NCI-H1694 treated with DMSO at 0.1 percent for 48 hours (cell line): ENCODE measurements at places on chromosomes 1 and 21.

GRCh38 chr1:234758851-234759250 lies 148.9 kb upstream of the IRF2BP2 start:
- DNase-seq, result no peak

- DNase-seq, result no peak
Measured at GRCh38 chr1:238628110-238628509, 737.4 kb upstream of the ZP4 start.

DNA sequence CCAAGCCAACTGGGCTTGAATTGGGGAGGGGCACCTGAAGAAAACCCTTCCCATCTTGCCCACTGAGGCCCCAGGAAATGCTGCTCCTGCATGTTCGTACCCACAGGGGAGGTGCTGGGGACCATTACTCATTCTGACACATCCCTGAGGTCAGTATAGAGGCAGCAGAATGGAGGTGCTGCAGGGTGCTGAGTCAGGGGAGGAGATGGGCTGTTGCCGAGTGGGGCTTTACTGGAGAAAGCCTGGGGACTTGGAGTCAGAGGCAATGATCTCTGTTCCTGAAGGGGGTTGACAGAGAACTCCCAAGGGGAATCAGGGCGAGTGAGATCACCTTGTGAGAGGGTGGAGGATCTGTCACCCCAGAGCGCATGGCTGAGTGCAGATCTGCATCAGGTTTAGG lies 40.2 kb upstream of the KCNA10 start:
- no peak for DNase-seq

DNA sequence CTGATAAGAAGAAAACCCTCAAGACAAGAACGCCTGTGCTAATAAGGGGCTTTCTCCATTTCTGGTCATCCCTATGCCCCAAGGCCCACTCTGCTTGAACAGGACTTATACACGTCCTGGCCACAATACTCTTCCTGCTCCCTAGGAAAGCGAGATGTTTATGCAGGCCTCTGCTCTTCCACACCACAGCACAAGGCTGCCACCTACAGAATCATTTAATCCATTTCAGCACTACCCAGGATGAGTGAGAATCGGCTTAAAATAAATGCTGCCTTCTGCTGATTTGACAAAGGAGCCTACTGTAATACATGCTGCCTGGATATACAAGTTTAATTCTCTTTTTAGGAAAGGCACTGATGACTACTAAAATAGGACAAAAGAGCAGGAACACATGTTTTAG lies 29.4 kb downstream of the FRRS1 start:
- DNase-seq, result peak; percentile 80

DNA sequence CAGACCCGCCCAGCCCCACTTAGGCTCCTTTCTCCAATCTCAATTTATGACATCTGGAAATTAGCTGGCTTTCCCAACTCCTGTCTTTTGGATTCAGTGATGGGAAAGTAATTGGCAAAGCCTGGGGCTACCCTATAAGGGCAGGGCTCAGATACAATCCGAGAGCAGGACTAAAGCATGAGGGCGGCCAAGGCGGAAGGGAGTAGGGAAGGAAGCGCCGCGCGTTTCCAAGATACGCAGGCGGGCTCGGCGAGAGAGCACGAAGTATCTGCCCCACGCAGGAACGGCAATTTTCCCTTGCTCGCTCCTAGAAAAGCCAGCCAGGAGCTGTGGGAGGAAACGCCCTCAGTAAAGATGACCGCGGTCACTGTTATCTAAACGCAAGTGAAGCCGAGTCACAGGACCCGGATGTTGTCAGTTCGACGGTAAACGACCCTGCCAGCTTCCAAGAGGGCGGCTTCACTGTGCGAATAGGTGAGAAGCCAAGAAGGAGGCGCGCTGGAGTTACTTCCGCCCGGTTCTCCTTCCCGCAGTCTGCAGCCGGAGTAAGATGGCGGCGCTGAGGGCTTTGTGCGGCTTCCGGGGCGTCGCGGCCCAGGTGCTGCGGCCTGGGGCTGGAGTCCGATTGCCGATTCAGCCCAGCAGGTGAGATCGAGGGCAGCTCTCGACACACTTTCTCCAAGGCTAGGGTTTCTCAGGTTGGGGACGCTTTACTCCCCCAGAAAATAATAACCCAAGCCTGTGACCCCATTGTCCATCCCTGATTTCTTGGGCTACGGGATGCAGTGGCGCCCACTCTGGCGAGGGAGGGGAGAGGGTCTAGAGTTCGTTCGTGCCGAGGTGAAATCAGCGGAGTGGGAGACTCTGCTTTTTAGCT lies at the start of gene NDUFS2:
Gene NDUFS2, plus strand, starts transcription at position 532 of the 877 bp plus-strand sequence. Its CDS starts 19 bp downstream, at position 551.
- peak; percentile 99 for DNase-seq

GRCh38 chr1:82139751-82140468 lies 339.2 kb downstream of the ADGRL2 start:
- DNase-seq, result no peak

DNA sequence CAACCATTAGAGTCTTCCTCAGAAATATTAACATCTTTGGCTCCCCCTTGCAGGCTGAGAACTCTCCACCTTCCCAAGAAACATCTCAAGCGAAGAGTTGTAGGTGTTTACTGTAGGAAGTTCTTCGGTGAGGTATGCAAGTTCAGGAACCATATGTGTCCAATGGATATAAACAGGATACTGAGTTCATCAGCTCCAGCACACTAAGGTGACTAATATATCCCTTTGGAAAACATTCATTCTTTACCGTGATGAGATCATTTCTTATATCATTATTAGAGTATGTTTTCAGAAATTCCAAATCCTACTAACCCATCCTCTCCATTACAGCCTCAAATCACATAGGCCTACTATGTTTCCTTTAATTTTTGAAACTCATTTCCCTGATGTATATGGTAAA lies 37.3 kb upstream of the PRMT6 start:
- DNase-seq, result no peak

- no peak for DNase-seq
Measured at GRCh38 chr1:227734546-227734855, 601 bp downstream of the JMJD4 start.

DNA sequence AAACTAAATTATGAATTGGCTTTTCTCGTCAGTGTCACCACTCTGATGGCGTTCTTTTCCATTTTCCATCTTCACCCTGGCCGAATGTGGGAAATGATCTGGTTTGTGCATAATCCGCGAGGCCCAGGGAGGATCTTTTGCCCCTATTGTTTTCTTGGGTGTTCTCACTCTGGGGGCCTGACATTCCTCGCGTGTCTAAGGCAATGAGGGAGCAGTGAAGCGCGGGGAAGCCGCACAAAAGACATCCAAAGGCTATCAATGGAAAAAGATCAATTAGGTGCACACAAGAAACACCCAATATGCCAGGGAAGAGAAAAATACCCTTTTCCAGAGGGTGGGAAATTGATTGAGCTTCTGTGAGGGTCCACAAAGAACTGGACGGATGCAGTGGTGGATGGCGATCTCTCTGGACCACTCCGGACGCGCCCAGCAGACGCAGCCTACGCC lies 941 bp upstream of the C1orf21 start:
- no peak for DNase-seq

DNA sequence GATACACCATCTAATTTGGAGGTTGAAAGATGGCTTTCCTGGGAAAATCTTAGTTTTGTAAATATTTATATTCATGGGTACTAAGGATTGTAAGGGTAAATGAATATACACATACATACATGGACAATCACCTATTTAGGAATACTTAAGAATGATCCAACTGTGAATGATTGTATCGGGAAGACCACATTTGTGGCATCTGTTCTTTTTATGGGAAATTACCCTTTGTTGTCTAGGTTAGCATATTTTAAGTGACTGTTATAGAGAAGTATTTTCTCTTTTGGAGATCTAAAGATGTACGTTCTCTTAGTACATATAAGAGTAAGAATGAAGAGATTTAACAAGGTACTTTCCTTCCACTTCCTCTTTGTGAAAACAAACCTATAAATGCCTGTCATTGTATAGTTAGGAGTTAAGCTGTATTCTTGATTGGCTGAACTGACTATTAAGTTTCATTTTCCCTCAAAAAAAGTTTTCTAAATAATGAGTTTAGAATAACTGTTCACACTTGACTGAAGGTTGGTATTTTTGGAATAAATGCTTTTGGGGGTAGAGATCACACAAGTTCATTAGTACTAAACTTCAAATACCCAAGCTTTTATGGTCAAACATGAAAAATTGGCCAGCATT lies 26.7 kb downstream of the SNX7 start:
- DNase-seq, result no peak

- DNase-seq, result no peak
Measured at GRCh38 chr1:64004451-64005025, 198.9 kb upstream of the UBE2U start.

GRCh38 chr1:16630661-16631247 lies 17.4 kb upstream of the NBPF1 start:
- no peak for DNase-seq

- no peak for DNase-seq
Measured at GRCh38 chr1:114554577-114554976, 26.8 kb downstream of the BCAS2 start.

GRCh38 chr1:181094416-181095212 lies 6.1 kb downstream of the IER5 start:
- no peak for DNase-seq

DNA sequence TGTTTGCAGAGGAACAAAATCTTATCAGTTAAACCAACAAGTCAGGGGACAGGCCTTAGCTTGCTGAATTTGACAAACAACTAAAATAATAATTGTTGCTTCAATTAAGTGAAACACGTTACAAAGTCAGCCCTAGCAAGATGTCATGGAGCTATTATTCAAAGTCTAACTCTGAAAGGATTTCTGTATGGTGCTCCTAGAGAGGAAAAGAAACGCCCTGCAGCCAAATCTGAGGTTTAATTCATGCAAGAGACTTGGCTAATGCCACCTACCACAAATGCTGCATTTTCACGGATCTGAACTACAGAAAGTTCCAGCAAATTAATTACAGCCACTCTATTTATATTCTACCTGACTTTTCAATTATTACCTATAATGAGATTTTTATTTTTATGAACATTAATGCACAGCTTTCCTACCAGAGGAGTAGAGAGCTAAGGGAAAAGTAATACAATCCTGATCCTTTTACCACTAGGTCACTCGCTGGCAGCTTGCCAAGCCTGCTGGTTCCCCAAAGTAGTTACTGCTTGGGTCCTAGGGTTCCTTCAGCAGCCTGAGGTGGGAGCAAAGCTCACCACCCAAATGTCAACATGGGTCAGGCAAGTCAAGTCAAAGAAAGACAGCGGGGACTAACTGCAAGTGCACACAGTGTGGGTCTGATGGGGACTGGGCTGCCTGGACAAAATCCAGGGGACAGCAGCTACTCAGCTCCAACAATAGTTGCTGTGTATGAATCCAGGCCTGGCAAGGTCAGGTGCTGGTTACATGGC lies 8.5 kb downstream of the COLGALT2 start:
- DNase-seq, result no peak

DNA sequence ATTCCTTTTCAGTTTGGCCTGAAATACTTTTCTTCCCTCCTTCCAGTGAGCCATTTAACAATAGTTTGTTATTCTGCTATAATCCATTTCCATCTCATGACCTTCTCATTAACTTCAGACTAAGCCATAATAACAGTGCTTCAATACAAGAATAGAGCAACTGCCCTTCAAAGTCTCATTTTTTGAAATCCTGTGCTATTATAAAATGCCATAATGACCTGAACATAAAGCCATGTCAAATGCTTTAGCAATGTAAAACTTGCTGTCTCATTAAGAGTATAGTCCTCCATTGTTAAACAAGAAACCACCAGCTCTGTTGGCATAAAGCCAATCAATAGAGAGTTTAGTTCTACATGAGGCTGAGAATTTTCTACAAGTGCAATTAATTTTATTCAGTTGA lies 9.6 kb upstream of the PIGK start:
- DNase-seq, result no peak

DNA sequence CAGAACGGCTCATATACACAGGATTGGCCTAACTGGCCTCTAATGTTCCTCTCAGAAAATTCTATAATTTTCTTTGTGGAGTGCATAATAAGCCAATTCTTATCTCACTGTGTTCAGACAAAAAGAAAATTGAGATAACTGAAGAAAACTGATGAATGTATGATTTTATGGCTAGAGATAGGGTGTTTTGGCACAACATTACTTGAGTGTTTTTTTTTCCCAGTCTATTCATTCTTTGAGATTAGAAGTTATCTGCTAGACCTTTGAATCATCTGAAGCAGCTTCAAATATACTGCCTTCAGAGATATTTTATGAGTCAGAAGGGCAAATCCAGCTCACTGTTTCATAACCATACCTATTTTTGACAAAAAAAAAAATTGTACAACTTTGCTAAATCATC lies 85.6 kb downstream of the VAV3 start:
- no peak for DNase-seq

- DNase-seq, result peak; percentile 82
Measured at GRCh38 chr1:53473463-53473862, 14.3 kb downstream of the DMRTB1 start.

GRCh38 chr1:117107364-117107763 lies 14.2 kb downstream of the TRIM45 start:
- no peak for DNase-seq

DNA sequence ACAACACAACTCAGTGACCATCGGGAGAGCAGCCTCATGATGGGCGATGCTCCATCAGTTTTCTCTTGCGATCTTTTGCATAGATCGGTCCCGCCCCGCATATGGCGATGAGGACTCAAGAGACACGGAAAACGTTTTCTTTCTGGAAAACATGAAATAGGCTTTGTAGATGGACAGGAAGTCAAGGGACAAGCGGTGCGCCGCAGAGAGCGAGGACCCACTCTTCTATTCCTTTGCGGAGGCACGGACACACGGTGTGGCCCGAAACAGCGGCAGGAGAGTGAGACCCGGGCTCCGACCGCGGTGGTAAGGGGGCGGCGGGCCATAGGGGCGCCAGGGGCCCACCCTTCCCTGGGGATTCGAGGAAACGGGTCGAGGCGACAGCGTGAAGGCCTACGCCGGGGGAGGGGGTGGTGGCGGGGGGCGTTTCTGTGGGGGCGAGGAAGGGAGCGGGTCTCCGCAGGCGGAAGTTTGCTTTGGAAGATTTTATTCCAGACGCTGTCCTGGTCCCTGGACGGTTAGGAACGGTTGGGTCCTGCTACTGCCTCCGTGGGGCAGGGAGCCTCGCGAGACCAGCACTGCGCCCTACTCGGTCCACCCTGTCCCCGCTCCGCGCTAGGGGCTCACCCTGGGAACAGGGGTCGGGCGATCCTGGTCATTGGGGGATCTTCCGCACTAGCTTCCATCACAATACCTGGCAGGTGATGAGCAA lies 796 bp upstream of the TDRKH start:
- no peak for DNase-seq

GRCh38 chr21:41713495-41714281 lies 53.2 kb downstream of the RIPK4 start:
- no peak for DNase-seq

GRCh38 chr1:218347336-218347722 lies 2.2 kb downstream of the TGFB2 start:
- no peak for DNase-seq

- DNase-seq, result no peak
Measured at GRCh38 chr1:219433001-219433400, 179.9 kb downstream of the ZC3H11B start.

- no peak for DNase-seq
Measured at GRCh38 chr21:31159808-31160207, 121.5 kb upstream of the KRTAP19-8 start.

DNA sequence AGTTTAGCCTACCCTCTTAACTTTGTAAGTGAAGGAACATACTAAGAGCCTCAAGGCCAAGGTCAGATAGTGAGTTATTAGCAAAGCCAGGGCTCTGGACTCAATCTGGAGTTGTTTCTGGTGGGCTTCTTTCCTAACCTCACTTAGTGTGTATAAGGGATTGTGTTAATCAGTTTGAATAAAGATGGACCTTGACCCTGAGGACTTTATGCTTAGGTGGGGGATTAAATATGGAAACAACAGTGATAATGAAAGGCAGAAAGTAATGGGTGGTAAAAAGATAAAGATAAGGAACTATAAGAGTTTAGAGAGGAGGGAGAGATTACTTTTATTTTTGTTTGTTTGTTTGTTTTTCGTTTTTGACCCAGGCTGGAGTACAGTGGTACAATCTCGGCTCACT lies 5.5 kb downstream of the RABGAP1L start:
- DNase-seq, result no peak

GRCh38 chr21:37219761-37220432 lies 47.2 kb downstream of the VPS26C start:
- no peak for DNase-seq
